ENCODE measurements at places on chromosomes 13 and 19.

DNA sequence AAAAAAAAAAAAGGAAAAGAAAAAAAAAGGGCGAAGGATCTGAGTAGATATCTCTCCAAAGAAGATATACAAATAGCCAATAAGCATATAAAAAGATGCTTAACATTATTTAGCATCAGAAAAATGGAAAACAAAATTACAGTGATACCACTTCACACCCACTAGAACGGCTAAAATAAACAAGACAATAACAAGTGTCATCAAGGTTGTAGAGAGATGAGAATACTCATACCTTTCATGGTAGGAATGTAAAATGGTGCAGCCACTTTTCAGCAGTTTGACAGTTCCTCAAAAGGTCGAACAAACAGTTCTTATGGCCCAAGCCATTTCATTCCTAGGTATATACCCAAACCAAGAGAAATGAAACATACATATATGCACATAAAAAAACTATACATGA is 33.5 kb downstream of the FOXO1 start:
- DNase-seq: no peak

GRCh38 chr13:75876142-75877050 is 240.3 kb downstream of the LMO7 start:
- DNase-seq: peak; percentile 31

GRCh38 chr13:65868884-65869283 is 1361.3 kb downstream of the PCDH9 start:
- no peak for DNase-seq

- no peak for DNase-seq
Measured at GRCh38 chr19:6683971-6684370, 14.0 kb upstream of the TNFSF14 start.

DNA sequence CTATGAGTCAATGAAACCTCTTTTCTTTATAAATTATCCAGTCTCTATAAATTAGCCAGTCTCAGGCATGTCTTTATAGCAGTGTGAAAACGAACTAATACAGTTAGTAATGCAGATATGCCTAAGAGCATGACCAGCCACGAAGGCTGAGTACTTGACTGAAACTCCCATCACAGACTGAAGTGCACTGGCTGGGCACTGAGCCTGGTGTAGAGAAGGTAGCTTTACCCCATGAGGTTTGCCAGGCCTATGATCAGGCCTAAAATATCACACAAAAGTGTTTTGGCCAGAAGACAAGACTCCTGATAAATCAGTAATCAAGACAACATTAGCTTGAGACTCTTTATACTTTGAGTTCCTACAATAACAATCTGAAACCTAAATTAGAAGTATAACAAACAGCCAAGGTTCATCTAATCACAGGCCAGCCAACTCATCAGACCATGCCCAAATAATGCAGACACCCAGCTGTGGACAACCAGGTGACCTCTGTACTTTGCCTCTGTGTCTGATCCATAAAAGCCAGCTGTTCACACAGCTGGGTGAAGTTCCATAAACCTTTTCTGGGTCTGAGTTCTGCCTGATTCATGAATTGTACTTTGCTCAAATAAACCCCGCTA is 771.8 kb upstream of the SLITRK1 start:
- DNase-seq: no peak

DNA sequence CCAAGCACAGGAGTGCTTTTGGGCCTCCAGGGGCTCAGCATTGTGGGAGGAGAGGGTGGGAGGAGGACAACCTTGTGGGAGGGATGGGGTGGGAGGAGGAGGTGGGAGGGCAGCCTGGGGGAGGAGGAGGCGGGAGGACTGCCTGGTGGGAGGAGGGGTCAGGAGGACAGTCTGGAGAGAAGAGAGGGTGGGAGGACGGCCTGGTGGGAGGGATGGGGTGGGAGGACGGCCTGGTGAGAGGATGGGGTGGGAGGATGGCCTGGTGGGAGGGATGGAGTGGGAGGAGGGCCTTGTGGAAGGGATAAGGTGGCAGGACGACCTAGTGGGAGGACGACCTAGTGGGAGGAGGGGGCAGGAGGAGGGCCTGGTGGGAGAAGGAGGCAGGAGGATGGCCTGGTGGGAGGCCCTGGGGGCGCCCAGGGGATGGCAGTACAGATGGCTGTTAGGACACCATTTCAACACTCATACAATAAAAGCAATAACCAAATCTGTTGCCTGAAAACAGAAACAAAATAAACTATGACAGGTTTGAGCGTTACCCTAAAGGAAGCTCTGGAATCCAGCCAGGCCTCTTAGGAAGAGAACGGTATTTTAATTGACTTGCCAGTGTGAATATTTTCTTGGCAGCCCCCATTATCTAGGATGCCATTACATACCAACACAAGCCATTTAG is 63.7 kb downstream of the CRYL1 start:
- DNase-seq: no peak

GRCh38 chr13:35699825-35700510 is 223.5 kb upstream of the MAB21L1 start:
- DNase-seq: no peak

GRCh38 chr13:106286811-106287210 is 248.7 kb downstream of the EFNB2 start:
- DNase-seq: no peak

DNA sequence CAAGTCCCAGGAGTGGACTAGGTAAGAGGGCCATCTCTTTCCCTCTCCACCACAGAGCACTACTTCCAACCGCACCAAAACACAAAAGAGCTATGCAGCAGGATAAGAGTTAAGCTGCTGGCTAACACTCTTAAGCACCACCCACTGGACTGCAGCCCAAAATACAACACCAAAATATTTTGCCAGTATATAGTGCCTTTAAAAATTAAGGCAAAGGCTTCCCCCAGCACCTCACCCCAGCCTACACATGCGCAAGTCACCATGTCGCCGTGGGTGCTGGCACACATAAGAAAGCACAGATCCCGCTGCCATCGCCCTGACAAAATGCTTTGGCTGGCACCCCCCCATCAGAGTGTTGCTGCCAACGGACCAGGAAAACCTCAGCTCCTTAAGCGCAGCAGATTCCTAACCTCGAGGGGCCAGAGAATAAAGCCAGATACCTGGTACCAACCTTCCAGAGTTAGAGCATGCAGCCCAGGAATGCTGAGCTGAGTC is 608.3 kb downstream of the PCDH17 start:
- DNase-seq: no peak

GRCh38 chr13:27118428-27119054 is 53.1 kb downstream of the USP12 start:
- DNase-seq: no peak

- no peak for DNase-seq
Measured at GRCh38 chr13:90552702-90553101, 794.8 kb upstream of the MIR17HG start.

GRCh38 chr13:106917024-106917571 is 349.2 kb upstream of the ARGLU1 start:
- DNase-seq: no peak

Data from stimulated activated CD4-positive, alpha-beta T cell treated with anti-CD3 and anti-CD28 coated beads, Interleukin-4, amount 100 ng/mL, for 4 hours (primary cell).